Suppressor macrophage treated with lipopolysaccharide for 4 hours (primary cell): ENCODE measurements at places on chromosomes 16 and 17.
A peak's percentile ranks its signal among the peaks of the same experiment; 100 is the strongest.

GRCh38 chr16:89721546-89722391 is 432 bp downstream of the ZNF276 start:
- peak; percentile 72 for DNase-seq

- DNase-seq, result no peak
Observed at GRCh38 chr16:23395732-23396131, 57.3 kb downstream of the COG7 start.

GRCh38 chr17:17050346-17051345 is 8.4 kb downstream of the MPRIP start:
- DNase-seq, result no peak

GRCh38 chr17:36072431-36073121 is 8.5 kb downstream of the CCL18 start:
- DNase-seq, result peak; percentile 91

DNA sequence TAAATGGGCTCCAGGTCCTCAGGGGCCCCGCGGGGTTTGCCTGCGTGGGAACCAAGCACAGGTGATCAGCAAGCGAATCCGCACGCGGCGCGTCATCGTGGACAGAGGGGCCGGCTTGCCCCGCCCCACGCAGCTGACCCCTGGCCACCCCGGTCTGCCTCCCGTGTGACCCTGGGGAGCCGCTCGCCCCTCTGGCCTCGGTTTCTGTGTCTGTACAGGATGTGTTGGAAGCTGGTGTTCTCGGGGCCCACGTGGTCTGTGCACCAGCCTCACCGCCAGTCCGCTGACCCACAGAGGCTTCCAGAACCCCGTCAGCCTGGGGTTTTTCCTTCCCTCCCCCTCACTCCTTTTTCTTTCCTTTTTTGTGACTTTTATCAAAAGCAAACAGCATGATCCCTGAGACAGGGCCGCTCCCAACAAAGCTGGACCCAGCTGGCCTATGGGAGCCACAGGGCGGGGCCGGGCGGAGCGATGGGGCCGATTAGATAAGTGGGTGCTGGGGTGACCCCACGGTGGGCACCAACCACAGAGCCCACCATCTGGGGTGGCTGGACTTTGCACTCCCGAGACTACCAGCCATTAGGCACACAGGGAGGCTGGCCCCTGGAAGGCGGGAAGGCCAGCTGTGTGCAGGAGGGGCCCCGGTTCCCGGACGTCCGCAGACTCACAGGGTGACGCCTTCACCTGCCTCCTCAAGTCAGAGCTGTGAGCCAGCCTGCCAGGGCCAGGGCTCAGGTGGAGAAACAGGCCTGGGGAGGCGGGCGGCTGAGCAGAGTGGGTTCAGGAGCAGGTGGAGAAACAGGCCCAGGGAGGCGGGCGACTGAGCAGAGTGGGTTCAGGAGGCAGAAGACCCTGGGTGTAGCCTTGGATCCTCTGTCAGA is 56.0 kb downstream of the ZFPM1 start:
- DNase-seq, result no peak

DNA sequence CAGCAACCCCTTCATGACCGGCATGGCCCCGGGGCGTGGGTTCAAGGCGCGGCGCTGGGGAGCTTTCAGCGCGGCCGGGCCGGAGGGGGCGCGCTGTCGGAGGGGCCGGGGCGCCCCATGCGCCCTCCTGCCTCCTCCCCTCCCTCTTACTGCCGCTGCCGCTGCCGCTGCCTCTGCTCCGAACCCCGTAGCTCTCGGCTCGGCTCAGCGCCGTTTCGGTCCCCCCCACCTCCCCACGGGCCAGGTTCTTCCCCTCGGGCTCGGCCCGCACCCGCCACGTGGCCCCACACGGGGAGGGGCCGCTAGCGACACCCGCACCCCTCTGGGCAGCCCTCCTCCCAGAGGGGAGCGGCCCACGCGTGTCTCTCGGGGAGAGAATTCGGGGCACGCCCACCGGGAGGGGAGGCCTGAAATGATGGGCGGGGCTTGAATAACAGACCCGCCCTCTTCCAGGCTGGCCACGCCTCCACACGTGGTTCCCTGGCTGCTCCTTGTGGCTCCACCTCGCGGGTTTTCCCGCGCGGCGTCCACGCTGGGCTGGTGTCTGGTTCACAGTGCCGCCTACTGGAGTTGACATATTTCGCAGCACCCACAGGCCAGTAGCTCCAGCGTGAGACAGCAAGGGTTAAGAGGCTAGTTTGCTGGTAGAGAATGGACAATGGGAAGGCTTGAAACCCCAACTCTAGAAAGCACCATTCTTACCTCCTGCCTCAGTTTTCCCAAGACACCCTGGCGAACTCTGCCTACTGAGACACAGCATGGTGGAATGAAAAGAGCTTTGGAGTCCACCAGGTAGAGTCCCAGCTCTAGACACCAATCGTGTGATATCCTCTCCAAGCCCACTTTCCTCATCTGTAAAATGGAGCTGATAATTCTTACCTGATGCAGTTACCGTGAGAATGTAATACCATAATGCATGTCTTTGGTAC is at the start of gene KCNH4:
TSS of gene KCNH4 (minus strand) at position 221 of the 929 bp plus-strand sequence. CDS start at position 24, 197 bp downstream.
- peak; percentile 96 for DNase-seq

GRCh38 chr16:76946879-76947278 is 244.1 kb upstream of the MON1B start:
- DNase-seq, result peak; percentile 1

- no peak for DNase-seq
Observed at GRCh38 chr16:50289950-50290764, 23.8 kb downstream of the ADCY7 start.

DNA sequence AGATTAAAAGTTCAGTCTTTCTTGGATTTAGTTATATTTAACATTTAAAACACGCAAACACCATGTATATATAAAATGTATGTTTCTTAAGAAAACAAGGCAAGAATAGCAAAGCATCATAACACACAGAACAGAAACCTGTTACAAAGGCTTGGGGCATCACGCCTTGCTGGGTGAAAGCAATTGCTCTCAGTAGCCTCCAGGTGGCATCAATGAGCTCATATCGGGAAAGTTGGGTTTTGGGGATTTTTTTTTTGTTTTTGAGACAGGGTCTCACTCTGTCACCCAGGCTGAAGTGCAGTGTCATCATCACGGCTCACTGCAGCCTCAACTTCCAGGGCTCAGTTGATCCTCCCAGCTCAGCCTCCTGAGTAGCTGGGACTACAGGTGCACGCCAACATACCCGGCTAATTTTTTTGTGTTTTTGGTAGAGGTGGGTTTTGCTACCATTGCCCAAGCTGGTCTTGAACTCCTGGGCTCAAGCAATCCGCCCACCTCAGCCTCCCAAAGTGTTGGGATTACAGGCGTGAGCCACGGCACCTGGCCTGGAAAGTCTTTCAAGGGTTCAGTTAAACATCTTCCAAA is 56.9 kb downstream of the CYB5D2 start:
- peak; percentile 56 for DNase-seq

DNA sequence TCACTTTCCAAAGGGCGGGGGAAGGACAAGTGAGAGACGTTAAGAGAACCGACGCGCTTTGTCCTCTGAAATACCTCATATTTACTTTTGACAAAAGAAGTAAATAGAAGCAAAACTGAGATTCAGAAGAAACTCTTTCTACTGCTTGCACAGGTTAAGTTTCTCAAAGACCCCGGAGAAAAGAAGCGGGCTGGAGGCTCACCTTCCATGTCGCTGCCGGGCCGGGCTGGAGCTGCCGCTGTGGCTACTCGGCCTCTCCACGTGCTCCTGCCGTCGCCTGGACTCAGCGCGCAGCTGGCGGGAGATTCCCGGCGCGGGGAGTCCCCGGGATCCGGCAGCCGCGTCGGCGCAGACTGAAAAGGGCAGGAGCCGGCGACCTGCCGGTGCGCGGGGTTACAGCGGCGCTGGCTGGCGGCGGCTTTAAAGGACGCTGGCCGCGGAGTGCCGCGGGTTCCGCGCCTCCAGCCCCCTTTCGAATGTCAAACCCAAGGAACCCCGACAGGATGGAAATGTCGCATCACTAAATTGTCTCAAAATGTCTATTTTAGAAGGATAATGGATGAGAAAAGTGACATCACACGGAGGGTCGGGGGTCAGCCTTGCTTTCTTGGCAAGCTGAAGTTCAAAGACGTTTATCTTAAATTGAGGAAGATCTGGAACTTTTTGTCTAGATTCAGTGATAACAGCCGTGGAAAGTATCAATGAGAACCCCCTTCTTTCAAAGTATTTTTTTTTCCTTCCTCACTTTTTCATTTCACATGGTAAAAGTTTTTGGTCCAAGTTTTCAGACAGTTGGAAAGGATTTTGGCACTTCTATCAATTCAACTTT is at the start of gene IKZF3:
TSS of gene IKZF3 (minus strand) at position 395 of the 829 bp plus-strand sequence. CDS start at position 209, 186 bp downstream.
- DNase-seq, result peak; percentile 84

GRCh38 chr17:17386094-17386800 is 83.1 kb downstream of the NT5M start:
- no peak for DNase-seq

- peak; percentile 42 for DNase-seq
Observed at GRCh38 chr17:81832608-81833159, 407 bp downstream of the MCRIP1 start.

- no peak for DNase-seq
Observed at GRCh38 chr17:54864636-54865356, 35.9 kb upstream of the TOM1L1 start.

- DNase-seq, result no peak
Observed at GRCh38 chr16:54212893-54213292, 73.7 kb downstream of the IRX3 start.

DNA sequence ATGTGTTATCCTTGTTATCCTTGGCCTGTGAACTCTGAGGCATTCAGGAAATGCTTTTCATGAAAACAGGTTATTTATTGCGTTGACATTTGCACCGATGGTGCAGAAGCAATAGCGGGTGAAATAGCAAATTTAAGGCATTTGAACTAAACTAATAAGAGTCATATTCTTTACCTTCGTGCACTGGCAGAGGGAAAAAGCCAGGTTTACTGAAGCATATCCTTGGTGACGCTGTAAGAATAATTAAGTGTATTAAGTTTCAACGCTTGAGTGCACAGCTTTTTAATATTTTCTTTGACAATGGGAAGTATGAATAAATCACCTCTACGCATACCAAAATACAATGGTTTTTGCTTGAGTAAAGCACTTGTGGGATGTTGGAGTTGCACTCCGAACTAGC is 13.6 kb upstream of the KPNA2 start:
- DNase-seq, result no peak

DNA sequence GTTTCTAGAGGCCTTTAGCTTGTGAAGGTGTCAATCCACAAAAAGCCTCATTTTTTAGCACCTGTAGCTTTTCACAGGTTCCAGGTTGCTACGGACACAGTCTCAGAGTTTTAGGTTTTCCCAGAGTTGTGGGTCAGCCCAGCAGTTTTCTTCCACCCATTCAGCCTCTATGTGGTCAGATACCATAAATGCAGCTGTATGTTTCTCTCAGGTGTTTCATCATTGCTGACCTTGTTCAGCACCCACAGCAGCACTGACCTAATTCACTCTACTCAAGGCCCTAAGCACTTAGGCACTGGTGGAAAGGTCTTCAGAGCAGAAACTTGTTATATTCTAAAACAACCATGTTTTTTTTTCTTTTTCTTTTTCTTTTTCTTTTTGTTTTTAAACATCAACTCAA is 15.0 kb upstream of the SPACA3 start:
- no peak for DNase-seq

- DNase-seq, result no peak
Observed at GRCh38 chr17:73261952-73262675, 434 bp upstream of the CPSF4L start.

GRCh38 chr17:49358641-49359247 is 3.3 kb downstream of the ZNF652 start:
- peak; percentile 27 for DNase-seq

DNA sequence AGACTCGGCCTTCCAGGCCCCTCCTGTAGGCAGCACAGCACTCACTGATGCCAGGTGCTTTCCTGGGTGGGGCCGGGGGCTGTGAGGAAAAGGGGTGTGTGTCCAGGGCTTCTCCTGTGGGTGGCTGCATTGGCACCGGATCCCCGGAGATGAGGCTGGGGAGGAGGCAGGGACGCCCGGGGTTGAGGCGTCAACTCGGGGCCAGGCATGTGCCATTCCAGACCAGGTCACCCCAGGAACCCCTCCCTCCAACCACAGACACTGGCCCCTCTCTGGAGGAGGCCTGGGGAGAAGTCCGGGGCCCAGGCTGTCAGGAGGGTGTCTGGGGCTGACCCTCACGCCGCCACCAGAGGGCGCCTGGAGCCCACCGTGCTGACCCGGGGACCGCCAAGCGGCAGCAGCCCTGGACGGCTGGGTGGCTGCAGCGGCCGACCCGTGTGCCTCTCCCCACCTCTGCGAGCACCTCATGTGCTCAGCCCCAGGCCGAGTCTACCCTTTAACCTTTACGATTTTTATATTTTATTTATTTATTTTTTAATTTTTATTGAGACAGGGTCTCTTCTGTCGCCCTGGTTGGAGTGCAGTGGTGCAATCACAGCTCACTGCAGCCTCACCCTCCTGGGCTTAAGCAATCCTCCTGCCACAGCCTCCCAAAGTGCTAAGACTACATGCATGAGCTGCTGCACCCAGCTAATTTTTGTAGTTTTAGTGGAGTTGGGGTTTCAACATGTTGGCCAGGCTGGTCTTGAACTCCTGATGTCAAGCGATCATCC is 3.2 kb upstream of the METRN start:
- peak; percentile 86 for DNase-seq

- peak; percentile 37 for DNase-seq
Observed at GRCh38 chr17:37490638-37491614, 1.2 kb downstream of the DUSP14 start.

DNA sequence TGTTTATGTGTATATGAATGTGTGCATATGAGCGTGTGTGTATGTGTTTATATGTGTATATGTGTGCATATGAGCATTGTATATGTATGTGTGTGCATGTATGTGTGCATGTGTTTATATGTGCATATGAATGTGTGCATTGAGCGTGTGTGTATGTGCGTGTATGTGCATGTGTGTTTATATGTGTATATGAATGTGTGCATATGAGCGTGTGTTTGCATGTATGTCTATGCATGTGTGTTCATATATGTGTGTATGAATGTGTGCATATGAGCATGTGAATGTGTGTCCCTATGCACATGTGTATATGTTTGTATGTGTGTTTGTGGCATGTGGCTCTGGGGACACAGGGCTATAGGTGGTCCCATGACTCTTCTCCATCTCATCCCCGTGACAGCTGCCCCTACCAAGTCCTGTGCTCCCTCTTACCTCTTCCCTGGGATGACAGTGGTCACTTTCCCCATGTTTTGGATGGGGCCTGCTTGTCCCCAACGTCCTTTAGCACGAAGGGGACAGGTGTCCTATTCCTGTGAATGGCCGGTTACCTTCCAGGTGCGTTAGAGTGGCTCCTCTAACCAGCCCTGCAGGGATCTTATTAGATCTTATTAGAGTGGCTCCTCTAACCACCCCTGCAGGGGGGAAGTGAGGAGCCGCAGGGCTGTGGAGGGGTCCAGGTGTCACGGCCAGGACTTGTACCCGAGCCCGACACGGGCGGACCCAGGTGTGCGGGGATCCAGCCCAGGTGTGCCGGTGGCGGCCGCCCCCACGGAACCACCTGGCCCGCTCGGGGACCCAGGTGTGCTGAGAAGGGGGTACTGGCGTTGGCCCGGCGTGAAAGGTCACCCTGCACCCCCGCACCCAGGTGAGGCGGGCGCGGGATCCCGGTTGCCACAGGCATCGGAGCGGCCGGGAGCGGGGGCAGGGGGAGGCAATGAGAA is 105.6 kb downstream of the SEC14L1 start:
- no peak for DNase-seq

GRCh38 chr16:62408760-62409159 is 372.5 kb upstream of the CDH8 start:
- DNase-seq, result no peak
